ENCODE measurements at places on chromosomes 4 and X.

DNA sequence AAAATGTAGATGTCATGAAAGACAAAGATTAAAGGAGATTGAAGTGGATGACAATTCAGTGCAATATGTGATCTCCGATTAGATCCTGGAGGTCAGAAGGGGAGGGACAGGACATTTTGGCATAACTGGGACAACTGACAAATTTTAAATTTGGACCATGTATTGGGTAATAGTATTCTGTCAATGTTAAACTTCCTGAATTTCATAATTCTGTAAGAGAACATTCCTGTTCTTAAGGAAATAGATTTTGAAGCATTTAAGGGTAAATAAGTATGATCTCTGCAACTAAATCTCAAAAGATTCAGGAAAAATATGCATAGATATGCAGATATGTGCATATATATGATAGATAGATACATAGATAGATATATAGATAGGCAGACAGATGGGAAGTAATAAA, 11.0 kb downstream of the ODAPH start:
- DNase-seq = no peak

DNA sequence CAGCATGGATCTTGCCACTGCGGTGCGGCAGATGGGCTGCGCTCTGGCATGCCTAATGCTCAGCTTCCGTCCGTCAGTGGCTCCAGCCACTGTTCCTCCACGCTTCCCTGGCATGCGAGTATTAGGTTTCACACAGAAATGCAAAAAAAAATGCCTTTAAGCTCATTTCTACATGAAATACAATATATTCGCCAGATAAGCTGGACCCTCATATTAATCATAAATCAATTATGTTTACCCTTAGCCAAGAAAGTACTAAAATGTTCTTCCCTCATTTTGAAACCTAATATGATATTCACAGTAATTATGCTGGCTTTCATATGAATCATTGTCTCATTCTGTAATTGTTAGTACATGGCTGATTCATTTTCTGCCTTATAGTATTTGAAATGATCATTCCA, 115.5 kb upstream of the FAM241A start:
- no peak for DNase-seq

GRCh38 chr4:1409079-1409478, 2.8 kb upstream of the NKX1-1 start:
- DNase-seq = no peak

GRCh38 chr4:166535865-166536264, 662.8 kb downstream of the TLL1 start:
- DNase-seq = no peak

DNA sequence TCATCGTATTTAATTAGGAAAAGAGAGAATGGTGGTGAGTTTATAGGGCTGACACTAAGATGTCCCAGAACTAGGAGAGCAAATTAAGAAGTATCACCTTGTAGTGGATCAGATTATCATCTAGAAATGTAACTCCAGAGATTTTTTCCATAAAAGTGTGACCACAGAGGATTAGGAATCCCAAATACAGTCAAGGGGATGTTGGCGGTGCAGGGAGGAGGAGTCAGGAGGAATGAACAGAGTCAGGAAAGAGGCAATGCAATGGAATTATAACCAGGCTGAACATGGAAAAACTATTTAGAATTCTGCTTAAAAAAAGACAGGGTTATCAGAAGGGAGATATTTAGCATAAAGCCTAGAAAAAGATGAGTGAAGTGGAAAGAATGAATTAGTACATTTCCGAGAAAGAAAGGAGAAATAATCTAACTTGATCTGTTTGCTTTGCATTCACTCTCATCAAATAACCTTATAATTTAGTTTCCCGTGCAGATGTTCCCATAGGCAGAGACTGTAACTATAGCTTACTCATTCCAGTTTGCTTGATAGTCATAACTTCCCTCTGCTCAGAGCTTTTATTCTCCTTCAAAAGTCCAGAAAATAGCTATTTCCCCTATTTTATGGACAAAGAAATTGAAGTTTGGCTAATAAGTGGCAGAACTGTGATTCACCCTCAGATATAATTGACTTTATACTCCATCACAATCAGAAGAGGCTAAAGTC, 56.4 kb downstream of the SCFD2 start:
- no peak for DNase-seq

- DNase-seq = no peak
Measured at GRCh38 chr4:1187182-1187581, 14.8 kb upstream of the SPON2 start.
